ENCODE measurements at places on chromosomes 6 and 20.
A peak's percentile ranks its signal among the peaks of the same experiment; 100 is the strongest.

DNA sequence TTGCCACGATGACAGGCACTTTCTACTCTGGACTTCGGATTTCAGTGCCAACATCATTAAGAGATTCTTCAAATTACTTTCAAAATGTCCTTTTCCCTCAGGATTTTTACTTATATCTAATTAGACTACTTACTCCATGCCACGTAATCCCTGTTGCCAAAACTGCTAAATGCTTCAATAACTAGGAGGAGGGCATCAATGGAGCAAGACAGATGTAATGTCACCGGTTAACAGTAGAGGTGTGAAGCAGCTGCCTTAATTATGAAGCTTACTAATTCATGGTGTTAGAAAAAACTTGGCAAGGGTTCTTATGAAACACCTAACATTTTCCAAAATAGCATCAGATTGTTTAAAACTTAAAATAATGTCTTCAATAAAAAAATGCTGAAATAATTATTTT, 111.2 kb upstream of the SIM1 start:
- no peak for DNase-seq

DNA sequence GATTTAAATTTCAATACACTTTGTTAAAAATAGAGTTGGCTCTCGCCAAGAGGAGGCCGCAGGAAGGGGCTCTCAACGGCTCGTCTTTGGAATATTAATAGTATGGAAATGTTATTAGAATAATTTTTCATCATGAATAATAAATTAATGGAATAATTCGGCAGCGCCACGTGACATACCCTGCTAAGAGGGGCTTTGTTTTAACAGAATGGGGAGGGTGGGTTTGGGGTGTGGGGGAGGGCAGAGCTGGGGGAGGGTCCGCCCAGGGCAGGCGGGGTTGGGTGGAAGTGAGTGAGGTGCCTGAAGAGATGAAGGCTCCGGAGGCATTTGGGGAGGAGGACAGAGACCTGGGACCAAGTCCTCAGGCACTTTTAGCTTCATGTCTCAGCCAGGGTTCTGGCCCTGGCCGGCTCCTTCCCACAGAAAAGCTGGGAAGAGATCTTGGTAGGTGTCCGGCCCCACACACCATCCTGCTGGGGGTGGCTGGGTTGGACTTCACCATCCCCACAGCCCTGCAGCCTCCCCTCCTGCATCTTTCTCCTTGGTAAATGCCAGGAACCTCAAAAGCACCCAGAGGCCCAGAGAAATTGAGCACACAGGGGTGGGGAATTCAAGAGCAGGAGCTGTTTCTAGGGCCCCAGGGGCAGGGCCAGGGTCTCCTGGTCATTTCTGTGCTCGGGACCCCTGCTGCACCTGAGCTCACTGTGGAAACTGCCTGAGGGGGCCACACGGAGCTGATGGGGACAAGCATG, 93.6 kb upstream of the BHLHE23 start:
- DNase-seq = no peak

GRCh38 chr6:105628156-105628860, 225.4 kb upstream of the PREP start:
- DNase-seq = no peak

- no peak for DNase-seq
Measured at GRCh38 chr6:3229566-3230178, 2.2 kb upstream of the TUBB2B start.

DNA sequence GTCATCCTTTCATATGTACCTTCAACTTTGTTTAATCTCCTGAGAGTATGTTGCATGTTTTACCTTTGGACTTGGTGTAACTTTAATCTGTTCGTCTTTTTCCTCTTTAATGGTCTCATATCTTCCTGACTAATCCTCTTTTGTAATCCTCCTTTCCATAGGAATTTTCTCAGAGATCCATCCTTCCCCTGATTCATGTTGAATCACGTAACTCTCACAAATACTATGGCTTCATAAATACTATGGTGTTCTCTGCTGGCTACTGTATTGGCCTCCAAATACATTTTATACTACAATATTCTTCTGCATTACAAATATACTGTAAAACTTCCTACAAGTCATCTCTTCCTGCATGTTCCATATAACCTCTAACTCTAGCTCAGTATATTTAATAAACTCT, 317.7 kb upstream of the ADGRB3 start:
- no peak for DNase-seq

GRCh38 chr6:17004269-17004668, 97.6 kb upstream of the STMND1 start:
- no peak for DNase-seq

GRCh38 chr6:14984519-14984853, 261.4 kb upstream of the JARID2 start:
- peak; percentile 7 for DNase-seq

DNA sequence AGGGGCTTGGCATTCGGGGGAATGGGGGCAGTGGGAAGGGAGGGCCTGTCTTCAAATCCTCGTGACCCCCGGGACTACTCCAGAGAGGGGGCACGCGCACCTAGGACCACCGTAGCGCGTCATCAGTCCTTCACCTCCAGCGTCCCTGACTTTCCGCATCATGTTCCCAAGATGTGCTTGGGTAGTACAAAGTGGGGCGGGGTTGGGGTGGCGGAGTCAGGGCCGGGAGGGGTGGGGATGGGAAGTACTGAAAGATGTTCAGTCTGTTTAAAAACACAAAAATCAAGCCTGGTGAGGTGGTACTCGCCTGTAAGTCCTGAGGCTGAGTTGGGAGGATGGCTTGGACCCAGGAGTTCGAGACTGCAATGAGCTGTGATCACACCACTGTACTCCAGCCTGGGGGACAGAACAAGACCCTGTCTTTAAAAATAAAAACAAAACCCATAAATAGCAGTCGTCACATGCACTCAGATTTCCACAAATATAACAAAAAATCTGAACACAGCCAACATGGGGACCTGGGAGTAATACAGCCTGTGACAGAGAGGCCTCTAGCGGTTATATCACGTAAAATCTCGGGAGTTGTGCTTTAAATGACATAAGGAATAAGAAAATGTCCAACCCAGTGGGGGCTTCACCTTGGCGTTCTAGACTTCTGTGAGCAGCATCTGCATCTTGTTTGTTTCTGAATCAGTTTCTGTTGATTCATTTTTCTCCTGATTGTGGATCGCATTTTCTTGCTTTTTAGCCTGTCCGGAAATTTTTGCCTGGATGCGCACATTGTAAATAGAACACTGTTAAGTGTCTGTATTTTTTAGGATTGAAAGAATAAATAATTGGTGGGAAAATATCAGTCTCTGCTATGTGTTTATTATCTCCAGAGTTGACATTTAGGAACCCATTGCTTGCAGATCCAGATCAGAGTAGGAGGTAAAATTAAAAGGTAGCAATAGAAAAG, 698 bp upstream of the LRP11 start:
- peak; percentile 76 for DNase-seq

DNA sequence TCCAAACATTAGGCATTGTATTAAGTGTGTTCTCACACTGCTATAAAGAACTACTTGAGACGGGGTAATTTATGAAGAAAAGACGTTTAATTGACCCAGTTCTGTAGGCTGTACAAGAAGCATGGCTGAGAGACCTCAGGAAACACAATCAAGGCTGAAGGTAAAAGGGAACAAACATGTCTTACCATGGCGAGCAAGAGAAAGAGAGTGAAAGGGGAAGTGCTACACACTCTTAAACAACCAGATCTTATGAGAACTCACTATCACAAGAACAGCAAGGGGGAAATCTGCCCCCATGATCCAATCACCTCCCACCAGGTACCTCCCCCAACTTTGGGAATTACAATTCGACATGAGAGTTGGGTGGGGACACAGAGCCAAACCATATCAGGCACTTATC, 86.6 kb upstream of the TOP1 start:
- no peak for DNase-seq

DNA sequence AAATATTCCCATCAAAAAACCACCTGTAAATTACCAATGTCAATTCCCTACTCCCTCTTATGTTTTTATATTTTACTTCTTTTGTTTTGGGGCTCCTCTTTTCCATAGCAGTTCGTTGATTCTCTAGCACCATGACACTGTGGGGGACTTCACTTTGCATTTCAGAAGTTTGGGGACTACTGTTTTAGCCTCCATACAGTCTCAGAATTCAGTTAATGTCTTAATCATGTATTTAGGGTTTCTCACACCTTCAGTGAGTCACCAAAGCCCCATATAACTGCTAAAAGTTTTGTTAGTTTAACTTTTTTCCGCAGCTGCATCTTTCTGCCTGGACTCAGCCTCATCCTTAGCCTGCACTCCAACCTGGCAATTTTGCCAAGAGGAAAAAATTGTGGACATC, 20.7 kb upstream of the AIG1 start:
- DNase-seq = no peak

GRCh38 chr6:1066449-1067090, 245.3 kb upstream of the FOXQ1 start:
- DNase-seq = no peak

DNA sequence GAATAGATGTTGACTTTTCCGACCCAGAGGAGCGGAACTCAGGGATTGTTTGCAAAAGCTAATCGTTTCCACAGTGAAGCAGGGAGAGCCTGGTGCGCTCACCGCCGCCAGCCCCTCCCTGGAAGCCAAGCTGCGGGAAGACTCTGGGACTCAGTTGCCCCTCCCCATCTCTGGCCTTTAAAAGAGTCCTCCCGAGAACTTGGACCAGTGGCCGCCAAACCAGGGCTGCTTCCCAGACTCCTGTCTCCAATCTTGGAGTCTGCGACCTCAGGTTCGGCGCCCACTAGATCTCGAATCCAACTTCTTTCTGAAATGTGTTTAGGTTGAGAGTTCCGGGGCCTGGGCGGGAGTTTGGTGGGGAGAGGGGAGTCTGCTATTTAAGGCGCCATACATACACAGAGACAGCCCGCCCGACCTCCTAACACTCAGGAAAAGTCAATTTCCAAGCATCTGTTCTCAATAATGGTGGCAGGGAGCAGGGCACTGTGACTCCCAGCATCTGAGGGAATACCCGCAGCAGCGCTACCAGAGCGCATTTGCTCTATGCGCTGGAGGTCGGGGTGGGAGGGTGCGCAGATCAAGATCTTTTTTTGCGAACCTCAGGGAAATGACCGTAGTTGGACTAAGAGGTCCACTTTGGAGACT, 800 bp upstream of the GRIK2 start:
- DNase-seq = no peak

GRCh38 chr6:69945192-69945591, 78.8 kb downstream of the COL19A1 start:
- no peak for DNase-seq

DNA sequence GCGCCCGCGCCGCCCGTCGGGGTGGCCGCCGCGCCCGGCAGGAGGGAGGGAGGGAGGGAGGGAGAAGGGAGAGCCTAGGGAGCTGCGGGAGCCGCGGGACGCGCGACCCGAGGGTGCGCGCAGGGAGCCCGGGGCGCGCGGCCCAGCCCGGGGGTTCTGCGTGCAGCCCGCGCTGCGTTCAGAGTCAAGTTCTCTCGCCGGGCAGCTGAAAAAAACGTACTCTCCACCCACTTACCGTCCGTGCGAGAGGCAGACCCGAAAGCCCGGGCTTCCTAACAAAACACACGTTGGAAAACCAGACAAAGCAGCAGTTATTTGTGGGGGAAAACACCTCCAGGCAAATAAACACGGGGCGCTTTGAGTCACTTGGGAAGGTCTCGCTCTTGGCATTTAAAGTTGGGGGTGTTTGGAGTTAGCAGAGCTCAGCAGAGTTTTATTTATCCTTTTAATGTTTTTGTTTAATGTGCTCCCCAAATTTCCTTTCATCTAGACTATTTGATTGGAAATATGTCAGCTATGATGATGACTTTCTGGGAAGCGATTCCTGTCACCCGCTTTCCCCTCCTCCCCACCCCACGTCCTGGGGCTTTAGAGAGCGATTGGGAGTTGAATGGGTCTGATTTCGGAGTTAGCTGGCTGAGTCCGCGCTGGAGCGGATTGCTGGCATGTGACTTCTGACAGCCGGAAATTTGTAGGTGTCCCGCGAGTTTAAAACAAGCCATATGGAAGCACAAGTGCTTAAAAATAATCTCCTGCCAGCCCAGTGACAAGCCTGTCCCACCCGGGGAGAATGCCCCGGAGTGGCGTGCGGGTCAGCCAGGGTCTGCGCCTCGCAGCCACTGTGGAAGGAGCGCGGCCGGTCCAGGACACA, 1.1 kb downstream of the ESR1 start:
- DNase-seq = no peak

DNA sequence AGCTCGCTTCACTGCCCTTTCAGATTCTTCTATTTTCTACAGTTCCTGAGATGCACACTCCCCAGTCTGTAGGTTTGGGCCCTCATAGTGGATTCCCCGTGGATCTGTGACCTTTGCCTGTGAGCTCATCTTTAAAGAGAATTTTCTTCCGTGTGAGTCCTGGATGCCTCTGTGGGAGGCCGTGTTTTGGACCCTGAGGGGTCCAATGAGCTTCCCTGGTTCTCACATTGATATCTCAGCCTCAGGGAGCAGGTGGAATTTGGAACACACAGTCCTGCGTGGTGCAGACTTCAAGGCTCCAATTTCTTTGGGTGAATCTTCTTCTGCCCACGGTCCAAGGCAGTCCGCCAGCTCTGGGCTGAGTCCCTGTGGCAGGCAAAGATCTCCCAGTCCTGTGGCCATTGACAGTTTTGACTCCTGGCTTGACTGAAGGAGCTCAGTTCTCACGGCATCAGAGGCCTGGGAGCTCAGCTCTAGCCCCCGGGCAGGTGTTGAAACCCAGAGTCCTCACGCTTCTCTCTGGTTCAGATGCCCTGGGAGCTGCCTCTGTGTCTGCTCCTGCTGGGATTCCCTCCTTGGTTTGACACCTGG, 61.0 kb downstream of the PSMG4 start:
- no peak for DNase-seq

DNA sequence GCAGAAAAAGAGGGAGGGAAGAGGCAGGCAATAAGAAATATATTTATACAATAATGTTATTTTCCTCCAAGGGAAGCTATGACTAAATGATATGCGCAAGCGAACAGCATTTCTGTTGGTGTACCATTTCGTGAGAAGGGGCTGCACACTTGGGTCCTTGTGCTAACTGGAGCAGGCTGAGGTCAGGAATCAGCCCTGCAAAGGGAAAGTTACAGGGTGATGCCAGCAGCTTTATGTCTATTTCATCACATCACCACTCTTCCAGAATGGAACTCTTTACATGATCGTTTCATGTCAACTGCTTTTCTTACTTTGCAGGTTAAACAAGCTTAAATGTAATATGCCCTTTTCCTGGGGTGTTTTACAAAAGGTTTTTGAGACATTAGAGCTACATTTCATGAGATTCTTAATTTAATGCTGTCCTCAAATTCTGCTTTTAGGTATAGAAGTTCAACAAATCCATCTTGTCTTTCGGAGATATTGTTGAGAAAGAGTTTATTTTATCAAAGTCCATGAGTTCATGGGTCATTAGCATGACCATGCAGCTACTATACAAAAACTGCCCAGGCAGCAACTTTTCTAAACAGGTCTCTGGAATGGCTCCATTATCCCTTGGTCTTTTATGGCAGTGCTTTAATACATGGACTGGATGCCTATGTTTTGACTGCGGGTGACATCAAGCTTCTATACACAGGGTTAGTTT, 443.8 kb downstream of the TENT5A start:
- no peak for DNase-seq

GRCh38 chr20:5731753-5732366, 18.3 kb upstream of the SHLD1 start:
- no peak for DNase-seq

DNA sequence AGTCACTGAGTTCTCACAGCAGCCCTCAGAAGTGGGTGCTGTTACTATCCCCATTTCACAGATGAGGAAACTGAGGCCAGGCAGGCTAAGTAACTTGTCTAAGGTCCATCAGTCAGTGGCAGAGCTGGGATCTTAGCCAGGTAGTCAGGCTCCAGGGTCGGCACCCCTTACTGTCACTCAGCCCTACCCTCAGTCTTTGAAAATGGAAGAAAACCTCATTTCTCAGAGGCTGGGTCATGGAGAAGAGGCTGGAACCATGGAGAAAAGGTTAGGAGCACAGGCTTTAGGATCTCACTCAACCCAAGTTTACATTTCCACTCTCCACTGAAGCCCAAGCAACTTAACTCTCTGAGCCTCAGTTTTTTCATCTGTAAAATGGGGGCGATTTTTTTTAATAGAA, 116.2 kb upstream of the SIRPG start:
- no peak for DNase-seq
